ENCODE measurements at places on chromosomes 4 and X.

- no peak for DNase-seq
Measured at GRCh38 chr4:102358128-102358527, 12.8 kb upstream of the SLC39A8 start.

DNA sequence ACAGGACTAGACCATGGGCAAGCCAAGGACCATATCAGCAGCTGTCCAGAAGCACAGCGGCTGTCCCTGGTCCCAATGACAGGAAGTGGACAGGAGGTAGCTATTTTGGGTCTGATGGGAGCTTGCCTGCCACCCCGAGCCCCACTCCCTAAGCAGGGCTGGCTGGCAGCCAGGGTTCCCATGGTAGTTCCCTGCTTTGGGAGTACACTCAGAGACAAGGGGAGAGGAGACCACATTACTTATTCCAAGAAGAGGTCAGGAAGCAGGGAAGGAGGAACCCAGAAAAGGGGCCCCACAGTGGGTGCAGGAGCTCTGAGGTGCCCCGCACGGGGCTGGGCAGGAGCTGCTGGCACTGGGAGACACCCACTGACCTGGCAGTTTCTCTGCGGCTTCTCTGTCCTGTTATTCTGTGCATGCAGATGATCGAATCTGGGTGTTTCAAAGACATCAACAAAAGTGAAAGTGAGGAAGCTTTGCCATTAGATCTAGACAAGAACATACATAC lies 36.3 kb downstream of the HTT-AS start:
- DNase-seq, result no peak

DNA sequence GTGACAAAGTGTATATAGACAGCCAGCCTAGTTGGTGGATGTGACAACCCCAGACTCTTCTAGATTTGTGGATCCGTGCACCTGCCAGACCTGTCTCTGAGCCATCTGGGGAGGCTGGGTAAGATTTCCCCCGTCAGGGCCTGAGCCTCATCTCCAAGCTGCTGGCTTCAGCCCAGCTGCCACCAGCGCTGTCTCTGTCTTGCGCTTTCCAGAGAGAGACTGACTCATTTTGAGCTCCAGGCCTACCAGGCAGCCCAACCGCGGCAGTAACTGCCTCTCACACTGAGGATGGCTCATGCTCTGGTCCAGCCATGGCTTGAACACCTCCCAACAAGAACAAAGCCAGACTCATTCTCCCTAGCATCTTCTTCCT lies 26.4 kb downstream of the NOP14 start:
- DNase-seq, result no peak

DNA sequence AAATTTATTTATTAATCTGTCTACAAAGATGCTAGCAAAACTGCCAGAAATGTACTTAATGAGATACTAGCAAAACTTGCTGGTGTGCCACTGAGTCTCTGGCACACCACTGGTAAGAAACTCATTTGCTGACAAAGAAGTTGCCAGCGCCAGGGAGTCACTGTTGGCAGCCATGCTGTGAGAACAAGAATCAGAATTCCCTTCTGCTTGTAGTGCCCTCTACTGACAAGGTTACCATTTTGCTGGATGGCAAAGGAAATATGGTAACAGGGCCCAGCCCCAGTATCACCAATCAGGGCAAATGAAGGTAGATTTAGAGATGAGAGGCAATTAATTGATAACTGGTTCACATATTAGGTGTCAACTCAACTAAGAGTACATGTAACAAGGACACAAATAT lies 750.1 kb upstream of the ADGRL3 start:
- no peak for DNase-seq

GRCh38 chrX:40581336-40581920 lies 658 bp downstream of the ATP6AP2 start:
- DNase-seq, result peak; percentile 8

GRCh38 chr4:182224192-182224850 lies 18.9 kb upstream of the TENM3 start:
- no peak for DNase-seq

- DNase-seq, result no peak
Measured at GRCh38 chr4:41424522-41424921, 113.4 kb upstream of the LIMCH1 start.

GRCh38 chr4:160826339-160826679 lies 1337.5 kb downstream of the FSTL5 start:
- DNase-seq, result no peak

- DNase-seq, result no peak
Measured at GRCh38 chrX:108091878-108092291, 307 bp downstream of the ATG4A start.

- no peak for DNase-seq
Measured at GRCh38 chrX:135403374-135403773, 18.4 kb upstream of the SMIM10L2A start.

- no peak for DNase-seq
Measured at GRCh38 chr4:73875401-73875800, 6.2 kb downstream of the CXCL1 start.

- no peak for DNase-seq
Measured at GRCh38 chr4:103410386-103410785, 212.2 kb upstream of the CENPE start.

GRCh38 chr4:142728233-142728632 lies 117.9 kb downstream of the INPP4B start:
- DNase-seq, result no peak

- no peak for DNase-seq
Measured at GRCh38 chr4:79413886-79414285, 5.9 kb upstream of the GK2 start.

GRCh38 chr4:5474756-5475155 lies 233.6 kb downstream of the EVC2 start:
- no peak for DNase-seq

DNA sequence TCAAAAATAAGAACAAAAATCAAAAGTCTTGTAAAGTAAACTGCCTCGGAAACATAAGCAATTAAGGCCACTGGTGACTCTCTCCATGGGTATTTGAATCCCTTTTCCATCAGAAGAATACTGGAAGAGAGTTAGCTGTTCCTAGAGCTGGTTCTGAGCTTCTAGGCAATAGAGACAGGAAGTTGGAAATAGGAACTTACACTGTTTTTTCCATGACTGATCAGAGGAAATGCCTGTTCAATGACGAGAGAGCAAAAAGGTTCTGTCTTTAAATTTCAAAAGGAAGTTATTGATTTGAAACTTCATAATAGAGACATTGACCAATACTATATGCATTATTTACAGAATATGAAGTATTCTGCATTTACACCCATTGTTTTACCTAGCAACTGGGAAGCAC lies 503.5 kb upstream of the ARX start:
- DNase-seq, result no peak

DNA sequence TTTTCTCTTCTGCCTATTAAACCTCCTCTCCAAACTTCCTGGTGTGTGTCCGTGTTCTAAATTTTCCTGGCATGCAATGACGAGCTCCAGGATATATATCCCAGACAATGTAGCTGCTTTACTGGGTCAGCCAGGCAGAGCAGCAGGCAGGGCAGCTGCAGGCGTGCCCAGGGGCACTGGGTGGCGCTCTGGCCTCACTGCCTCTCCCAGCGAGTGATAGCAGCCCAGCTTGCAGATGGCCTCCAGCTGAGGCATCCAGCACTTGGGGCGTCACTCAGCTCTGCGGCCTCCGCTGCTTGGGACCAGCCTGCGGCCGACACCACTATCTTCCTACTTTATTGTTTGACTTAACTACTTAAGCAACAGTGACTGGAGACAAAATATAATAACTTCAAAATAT lies 23.0 kb upstream of the UBA6 start:
- no peak for DNase-seq

DNA sequence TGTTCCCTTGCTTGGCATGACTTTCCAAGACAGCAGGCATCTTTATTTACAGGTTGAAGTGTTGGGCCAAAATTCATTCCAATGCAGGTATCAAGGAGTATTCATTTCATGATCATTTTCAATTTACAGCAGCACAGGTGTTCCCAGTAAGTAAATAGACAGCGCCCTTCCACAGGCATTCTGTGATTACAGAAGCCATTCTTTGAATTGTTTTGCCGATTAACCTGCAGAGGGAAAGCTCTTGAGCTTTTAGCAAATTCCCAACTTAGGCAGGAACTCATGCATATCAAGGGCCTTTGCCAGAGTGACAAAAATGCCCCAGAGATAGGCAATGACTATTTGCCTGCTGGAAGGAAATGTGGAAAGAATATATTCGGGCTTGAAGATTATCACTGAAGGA lies 6.8 kb downstream of the TXK start:
- no peak for DNase-seq

GRCh38 chr4:114487101-114487500 lies 111.5 kb upstream of the UGT8 start:
- DNase-seq, result no peak

DNA sequence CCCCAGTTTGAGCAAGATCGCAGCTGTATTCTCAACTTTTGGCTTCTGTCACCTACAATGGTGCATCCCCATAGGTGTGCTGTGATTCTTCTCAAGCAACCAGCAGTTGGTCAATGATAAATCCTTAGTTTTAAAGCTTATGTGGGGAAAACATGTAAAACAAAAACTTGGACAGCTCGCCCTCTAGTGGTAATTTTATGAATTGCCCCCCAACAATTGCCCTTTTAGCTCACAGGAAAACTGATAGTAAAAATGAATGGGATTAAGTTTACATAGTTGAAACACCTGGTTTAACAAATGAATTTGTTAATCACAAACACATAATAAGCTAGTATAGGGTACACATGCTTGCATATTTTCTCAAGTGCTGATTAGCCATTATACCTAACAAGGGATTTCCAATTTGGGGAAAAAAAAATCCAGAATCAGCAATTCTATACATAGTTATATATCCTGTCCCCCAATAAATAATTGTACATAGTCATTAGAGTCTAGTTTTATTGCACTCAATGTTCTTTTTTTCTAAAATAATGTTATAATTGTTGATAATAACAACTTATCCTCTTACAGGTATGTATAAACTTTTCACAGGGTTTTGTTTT lies 30.1 kb downstream of the TEX13A start:
- DNase-seq, result peak; percentile 11

DNA sequence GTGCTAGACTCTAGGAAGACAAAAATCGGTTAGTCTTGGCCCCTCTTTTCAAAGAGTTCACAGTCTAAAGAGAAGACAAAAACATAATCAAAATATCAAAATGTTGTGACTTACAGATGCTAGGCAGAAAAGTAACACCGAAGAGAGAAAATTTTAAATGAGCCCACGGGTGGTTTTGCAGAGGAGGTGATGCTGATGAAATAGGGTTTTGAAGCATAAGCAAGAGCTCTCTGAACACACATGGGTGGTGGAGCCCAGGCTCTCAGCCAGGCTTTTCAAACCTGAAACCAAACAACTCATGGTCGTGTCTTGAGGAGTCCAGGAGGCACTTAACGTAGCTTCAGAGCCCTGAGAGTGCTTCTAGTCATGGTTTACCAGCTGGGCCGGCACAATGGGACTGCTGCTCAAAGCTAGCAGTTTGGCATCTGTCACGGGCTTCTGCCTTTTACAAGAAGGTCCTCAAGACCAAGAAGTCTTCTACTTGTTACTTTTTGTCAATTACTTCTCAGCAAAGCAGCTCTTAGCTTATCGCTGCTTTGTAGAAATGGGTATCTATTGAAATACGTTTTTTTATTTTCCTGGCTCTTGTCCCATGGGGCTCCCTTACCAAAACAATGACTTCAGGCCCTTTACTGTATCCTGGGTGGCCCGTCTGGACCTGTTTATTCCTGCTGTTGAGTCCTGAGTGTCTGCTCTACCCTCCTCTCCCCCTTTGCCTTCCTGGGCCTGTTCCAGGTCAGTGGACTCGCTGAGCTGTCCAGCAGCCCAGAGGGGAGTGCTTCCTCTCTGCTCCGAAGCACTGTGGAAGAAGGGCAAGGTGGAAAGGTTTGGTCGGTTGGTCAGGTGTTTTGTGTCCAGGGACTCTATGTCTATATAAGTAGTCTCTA lies 69.5 kb downstream of the TNIP2 start:
- no peak for DNase-seq

DNA sequence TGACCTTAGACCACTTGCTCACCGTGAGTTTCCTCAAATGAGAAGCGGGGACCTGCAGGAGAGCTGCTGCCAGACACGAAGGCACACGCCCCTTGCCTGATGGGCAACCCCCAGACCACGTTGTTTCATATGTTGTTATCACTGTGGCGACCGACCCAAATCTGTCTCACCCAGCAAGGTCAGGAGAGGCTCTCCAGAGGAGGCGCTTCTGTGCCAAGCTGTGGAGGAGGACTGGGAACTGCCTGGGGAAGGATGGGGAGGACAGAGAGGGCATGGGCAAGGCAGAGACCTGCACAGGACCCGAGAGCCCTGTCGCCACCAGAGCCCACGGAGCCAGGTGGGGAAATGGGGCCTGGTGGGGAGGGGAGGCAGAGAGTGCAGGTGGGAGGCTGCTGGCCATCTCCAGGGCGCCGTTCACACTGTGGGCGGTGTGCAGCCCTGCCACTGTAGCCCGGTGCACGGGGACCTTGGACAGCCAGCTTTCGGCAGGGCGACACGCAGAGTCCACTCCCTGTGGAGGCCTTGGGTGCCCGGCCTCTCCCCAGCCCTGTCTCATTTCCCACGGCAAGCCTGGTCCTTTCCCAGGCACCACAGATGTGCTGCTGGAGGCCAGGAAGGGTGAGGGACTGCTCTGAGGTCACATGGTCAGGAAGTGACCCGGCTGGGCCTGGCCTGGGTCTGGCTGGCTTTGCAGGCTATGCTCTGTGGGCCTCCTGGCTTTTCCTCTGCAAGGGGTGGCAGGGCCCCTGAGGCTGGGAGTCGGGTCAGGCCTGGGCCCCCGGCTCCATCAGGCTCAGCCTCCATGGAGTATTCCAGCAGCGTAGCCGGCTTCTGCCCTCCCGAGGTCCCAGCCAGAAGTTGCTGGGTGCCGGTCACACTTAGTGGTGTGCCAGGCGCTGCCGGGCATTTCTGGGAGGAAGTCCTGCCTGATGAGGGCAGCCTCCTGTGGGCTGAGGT lies 3.2 kb downstream of the HTRA3 start:
- DNase-seq, result no peak

GRCh38 chr4:112840061-112840460 lies 203.1 kb downstream of the LARP7 start:
- DNase-seq, result no peak

DNA sequence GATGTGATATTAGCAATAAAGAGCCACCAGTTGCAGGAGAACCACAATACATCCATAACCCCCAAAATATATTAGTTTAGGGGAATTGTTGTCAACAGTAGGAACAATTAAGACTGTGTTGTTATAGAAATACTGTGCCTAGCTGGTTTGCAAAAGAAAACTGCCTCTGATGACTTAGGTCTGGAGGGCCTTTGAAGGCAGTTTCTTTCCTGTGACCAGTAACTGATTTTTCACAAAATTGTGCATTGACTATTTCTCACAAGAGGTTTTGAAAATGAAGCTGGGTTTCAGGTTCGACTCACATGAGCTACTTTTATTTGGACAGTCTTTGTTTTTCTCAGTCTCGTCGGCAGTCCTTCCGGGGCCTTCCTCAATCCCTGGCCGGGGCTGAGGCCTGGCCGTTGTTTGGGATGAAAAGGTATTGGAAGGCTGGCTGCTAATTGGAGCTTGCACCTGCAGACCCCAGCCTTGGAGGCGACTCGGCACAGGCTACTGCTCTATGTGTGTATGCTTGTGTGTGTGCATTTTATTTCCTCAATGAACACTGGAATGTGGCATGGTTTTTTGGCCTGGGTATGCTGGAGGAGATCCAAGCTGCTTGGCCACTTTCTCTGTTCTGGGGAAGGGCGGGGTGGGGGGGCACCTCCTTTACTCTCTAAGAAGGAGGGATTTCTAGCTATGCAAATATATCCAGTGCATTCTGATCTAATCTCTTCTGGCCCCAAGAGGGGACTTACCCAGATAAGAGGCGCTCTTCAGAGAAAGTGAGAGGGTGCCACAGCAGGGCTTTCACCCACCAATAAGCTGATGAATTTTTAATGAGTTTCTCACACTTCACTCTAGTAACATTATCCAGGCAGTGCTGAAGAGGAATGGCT lies 49.5 kb upstream of the LNX1 start:
- DNase-seq, result no peak

GRCh38 chr4:163701916-163702315 lies 207.4 kb downstream of the TMA16 start:
- no peak for DNase-seq

- DNase-seq, result no peak
Measured at GRCh38 chr4:30281986-30282385, 438.2 kb upstream of the PCDH7 start.

Data from DND-41 (cell line).